Upper lobe of right lung (tissue), 1 donor: ENCODE measurements at places on chromosomes 6 and 20.

DNA sequence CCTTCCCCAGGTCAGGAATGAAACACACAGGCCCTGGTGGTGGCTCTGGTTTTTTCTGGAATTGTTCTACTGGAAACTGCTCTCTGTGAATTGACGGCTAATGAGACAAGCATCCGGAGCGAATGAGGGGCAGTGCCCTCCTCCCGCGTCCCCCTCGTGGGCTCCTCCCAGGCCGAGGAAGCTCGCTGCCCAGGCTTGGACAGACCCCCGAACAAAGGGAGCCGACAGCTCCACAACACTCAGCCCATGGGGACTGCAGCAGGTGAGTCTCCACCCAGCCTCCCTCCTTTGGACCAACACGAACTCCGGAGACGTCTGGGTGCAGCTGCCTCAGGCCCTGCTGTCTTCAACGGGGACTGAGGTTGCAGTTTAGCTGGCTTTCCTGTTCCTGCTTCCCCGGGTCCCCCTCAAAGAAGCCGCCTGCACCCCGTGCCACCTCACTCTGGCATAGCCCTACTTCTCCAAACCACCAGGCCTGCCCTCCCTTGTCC, 31.3 kb upstream of the AFDN start:
- no peak for DNase-seq

GRCh38 chr20:62891111-62891510, 29.5 kb upstream of the TCFL5 start:
- no peak for DNase-seq

- DNase-seq, result no peak
Observed at GRCh38 chr6:101263596-101263995, 129.9 kb upstream of the GRIK2 start.

- DNase-seq, result no peak
Observed at GRCh38 chr20:47815416-47815806, 30.1 kb upstream of the SULF2 start.

- DNase-seq, result no peak
Observed at GRCh38 chr6:135036731-135037420, 17.7 kb downstream of the HBS1L start.

GRCh38 chr6:12516070-12516469, 200.5 kb upstream of the PHACTR1 start:
- DNase-seq, result no peak

GRCh38 chr20:21019814-21020658, 86.1 kb downstream of the LINC00237 start:
- DNase-seq, result no peak
